ENCODE measurements at places on chromosomes 7 and 10.
A peak's percentile ranks its signal among the peaks of the same experiment; 100 is the strongest.

GRCh38 chr10:103855424-103855823, at the start of gene SH3PXD2A:
Gene SH3PXD2A (minus strand): TSS chr10:103855576. CDS start chr10:103855266, 310 bp downstream.
- no peak for DNase-seq

- no peak for DNase-seq
Measured at GRCh38 chr7:128419257-128419656, 9.5 kb upstream of the IMPDH1 start.

DNA sequence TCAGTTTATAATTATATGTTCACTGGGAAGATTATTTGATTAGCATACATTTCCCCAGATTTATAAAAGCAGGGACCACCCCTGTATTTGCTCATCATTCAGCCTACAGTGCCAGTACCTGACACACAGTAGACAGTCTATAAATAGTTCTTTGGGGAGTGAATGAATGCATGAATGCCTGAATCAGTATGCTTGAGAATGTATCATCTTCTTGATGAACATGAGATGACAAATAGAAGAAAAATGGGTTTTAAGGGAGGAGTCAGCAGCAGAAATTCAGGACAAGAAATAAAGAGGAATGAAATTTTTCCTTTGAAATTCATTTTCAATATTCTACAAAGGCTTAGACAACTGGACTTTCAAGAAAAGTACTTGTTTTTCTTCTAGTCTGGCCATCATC, 295.8 kb upstream of the LRRTM3 start:
- no peak for DNase-seq

- DNase-seq: no peak
Measured at GRCh38 chr7:103859709-103860108, 129.7 kb downstream of the RELN start.

GRCh38 chr10:100338434-100339036, 8.5 kb upstream of the SCD start:
- peak; percentile 83 for DNase-seq

- no peak for DNase-seq
Measured at GRCh38 chr7:91973639-91974038, 33.0 kb downstream of the AKAP9 start.

- no peak for DNase-seq
Measured at GRCh38 chr7:47194516-47195057, 387.3 kb downstream of the TNS3 start.

- no peak for DNase-seq
Measured at GRCh38 chr7:44508328-44509030, 18.0 kb upstream of the NUDCD3 start.

GRCh38 chr7:2158331-2159175, 74.2 kb downstream of the MAD1L1 start:
- no peak for DNase-seq

GRCh38 chr7:80752954-80753690, 114.7 kb downstream of the CD36 start:
- DNase-seq: no peak

GRCh38 chr10:519716-520401, 169.6 kb downstream of the DIP2C start:
- no peak for DNase-seq

DNA sequence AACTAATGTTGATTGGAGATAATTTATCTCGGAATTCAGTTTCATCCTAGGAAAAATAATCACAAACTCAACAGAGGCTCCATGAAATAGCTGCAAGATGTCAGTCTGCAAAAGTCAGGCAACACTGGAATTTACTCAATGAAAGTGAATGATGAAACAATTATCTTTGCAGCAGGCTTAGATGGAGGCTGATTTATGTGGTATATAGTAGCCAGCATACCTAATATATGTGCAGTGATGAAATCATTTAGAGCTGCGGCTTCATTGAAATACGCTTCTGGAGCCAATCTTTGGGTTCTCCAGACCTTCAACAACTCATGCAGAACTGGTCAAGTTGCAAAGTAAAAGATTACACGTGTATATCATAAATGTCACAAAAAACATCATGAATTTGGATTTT, 113.3 kb downstream of the ITGA8 start:
- no peak for DNase-seq

DNA sequence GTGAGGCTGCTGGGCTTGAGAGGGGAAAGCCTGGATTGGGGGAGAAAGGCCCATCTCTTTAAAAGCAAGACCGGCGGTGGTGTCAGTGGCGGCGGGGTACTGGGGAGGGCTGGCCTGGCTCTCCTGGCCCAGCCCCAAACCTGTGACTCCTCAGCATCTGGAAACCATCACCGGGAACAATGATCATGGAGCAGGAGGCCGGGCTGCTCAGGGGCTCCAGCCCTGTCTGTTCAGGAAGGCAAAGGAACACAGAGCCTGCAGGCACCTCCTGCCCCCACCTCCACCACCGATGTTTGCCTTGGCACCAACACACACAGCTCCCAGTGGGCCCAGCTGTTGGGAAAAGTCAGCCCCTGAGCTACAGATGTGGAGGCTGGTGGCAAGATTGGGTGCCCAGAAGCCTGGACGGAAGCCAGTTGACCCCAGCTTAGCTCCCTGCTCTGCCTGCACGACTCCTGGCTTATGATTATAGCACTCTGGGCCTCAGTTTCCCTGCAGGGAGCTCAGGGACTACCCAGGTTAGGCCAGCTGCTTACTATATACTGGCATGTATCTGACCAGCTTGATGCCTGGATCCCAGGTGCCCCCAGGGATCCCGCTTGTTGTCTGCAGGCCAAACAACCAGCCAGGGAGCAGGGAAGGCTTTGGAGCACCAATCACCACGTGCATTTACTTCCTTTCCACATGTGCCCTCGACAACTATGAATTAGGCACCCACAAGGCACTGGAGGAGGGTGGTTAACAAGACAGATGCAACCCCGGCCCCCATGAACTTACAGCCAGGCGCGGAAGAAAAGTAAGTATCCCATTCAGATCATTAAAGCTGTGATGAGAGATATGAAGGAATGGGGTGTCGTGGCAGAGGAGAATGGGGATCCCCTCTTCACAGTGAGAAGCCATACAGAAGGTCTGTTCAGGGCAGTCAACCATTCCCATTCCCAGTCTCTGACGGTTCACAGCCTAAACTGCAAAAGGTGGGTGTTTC, 37.3 kb downstream of the ZCCHC24 start:
- no peak for DNase-seq

GRCh38 chr7:42967391-42967790, 35.2 kb downstream of the MRPL32 start:
- DNase-seq: no peak

GRCh38 chr10:43402880-43403452, 6.0 kb downstream of the HNRNPF start:
- no peak for DNase-seq

GRCh38 chr10:80411267-80411668, 2.9 kb downstream of the PRXL2A start:
- no peak for DNase-seq

DNA sequence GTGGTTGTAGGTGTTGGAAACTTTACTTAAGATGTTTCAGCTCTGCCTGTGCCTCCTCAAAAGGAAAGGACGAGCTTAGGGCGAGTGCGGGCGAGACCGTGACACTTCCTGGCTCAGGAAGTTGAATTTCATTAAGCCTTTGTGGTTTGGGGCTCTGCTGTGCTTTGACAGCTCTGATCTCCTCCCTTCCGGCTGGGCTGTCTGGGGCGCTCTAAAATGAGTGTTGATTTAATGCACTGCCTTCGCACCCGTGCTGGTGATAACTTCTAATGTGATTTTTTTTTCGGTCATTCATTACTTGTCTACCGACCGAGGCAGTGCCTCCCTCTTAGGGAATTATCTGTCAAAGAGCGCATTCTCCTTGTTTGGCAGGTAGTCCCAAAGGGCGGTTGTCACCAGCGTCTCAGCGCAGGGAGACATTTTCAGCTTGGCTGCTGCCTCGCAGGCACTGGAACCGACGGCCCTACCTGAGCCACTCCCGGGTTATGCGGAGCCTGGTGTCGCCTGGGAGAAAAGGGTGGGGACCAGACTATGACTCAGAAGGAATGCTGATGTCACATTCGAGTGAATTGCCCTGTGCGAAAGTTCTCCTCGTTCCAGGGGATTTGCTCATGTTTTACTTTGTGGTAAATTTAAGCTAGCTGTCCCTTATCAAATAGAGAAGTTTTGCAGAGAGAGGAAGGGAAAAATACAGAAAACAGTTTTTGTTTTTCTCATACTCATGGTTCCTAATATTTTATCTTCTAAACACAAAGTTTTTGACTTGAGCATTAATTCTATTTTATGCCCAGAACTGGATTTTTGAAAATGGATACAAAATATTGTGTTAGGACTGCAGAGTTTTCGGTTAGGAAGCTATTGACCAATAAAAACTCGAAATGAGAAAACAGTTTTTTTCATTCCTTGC, 920 bp downstream of the TES start:
- DNase-seq: peak; percentile 95

DNA sequence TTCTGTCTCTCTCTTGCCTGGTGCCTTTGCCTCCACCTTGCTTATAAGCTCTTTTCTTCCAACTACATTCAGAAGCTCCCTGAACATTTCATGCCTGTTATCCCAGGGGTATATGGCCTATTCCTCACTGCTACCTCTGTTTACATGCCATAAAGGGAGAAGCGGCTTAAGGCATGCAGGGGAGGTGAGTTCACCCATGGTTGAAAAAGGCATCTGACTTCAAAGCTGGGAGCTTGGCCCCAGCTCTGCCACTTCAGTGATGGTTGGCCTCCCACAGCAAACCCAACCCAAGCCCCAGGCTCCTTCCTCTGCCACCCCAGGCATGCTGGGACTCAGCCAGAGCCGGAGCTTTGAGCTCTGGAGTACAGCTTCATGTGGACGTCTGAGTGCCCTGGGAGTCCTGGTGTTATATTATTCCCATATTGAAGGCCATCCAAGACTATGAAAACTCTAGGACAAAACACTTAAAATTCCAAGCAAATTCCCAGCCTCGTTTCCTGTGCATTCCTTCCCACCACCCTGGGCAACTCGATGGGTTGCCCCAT, 468.6 kb upstream of the ZMIZ1 start:
- no peak for DNase-seq

DNA sequence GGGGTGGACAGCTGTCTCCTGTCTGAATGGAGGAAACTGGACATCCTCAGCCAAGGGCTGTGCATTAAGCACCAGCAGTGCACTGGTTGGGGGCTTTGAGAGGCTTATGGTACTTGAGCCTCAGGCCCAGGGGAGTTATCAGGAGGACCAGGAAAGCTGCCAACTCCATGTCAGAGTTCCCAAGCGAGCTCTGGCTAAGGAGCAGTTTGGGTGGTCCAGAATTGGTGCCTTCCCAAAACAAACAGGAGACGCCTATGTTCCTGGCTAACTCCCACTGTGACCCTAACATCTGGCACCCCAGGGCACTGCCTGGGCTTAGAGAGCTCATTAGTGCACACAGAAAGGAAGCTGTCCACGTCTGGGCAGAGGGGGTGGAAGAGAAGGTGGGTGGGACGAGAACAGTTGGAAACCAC, 408.6 kb upstream of the NPVF start:
- DNase-seq: no peak

- no peak for DNase-seq
Measured at GRCh38 chr7:24595671-24596418, 22.6 kb downstream of the PALS2 start.

GRCh38 chr7:6271060-6271658, 1.3 kb downstream of the CYTH3 start:
- no peak for DNase-seq

DNA sequence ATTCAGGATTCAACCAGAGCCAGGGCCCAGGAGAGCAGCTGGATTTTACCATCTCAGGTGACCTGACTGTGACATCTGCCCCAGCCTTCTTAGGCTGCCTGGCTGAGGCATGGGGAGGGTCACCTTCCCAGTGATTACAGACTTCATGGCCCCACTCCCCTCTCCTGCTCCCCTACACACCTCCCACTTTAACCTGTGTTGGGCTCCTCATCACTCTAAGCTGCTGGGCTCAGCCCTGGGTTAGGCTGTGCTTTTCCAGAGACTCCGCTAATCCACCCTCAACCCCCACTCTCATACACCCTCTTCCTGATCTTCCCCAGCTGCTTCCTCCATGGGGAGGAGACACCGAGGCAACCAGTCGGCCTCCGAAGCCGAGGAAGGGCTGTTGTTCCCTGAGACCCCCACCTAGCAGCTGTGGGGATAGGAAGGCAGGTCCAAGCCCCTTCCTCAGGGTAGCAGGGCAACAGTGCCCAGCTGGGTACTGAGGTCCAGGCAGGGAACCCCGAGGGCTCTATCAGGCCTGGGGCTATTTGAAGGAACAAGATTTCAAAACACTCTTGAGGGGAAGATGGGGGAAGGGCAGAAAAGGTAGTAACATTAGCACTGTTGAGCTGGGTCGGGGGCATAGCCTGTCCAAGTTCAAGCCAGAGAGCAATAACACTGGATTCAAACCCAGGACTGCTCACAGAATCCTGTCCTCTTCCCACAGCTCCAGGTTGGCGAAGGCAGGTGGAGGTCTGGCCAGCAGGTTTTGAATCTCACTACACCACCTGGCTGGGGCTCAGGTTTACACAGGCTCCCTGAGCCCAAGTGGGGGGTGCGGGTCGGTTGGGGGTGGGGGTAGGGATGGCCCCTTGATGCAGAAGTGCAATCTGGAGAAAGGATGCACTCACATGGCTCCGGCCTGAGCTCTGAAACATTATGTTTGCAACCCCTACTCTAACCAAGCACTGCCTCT, 1.8 kb downstream of the IMPDH1 start:
- DNase-seq: no peak

- no peak for DNase-seq
Measured at GRCh38 chr10:76125900-76126299, 694.5 kb downstream of the LRMDA start.

DNA sequence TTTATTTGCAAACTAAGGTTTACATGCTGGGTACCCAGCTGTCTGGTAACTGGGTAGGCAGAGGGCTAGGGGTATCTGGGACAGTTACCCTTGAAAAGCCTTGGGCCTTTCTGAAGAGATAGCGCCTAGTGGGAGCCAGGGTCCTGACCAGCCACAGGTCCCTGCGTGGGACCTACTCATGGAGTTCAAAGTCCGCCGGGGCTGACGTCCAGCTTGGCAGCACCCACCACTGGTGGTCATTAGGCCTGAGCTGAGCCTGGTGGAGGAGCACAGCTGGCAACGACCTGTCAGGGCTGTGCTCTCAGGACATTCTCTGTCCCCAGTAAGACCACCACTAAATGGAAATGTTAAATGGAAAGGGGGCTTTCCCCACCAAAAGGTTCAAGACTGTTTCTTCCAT, 20.0 kb downstream of the GUSB start:
- DNase-seq: no peak

GRCh38 chr7:155739538-155740143, 72.6 kb downstream of the SHH start:
- no peak for DNase-seq

GRCh38 chr7:130877236-130877990, 143.4 kb upstream of the KLF14 start:
- no peak for DNase-seq

- DNase-seq: no peak
Measured at GRCh38 chr10:34701194-34701593, 113.9 kb downstream of the PARD3 start.

DNA sequence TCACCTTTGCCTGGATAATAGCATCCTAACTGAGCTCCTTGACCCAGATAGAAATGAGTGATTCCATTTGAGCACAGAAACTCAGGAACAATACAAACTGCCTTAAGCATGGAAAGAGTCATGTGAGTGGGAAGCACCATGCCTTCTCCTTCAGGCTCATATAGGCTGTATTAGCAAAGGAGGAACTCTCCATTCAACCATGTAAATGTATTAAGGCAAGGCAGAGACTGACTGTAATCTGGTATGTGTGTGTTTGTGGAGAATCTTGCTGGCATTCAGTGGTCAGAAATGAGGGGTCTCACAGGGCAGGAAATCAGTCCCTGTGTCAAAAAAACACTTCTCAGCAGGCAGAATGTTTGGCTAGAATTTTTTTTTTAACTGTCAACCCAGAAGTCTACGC, 40.2 kb downstream of the COA1 start:
- no peak for DNase-seq
